ENCODE measurements at places on chromosomes 5 and 9.

DNA sequence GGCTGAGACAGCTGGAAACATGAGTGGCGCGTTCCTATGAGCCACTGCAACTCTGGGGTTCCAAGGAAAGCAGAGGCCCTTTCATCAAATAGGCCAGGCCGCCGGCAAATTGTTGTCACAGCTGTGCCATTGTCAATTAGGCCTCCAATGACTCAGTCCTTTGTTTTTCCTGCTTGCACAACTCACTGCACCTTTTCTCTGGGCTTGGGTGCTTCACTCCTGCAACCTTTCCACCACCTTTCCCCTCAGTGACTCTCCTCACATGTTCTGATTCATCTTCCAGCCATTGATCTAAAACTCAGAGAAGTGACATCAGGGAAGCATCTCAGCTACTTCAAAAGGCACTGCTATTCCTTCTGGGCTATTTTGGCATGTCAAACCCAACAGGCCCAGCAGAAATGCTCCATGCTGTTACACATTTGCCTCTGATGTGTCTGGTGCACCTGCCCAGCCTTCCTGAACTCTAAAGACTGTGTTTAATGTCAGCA, 653.7 kb downstream of the NR2F1-AS1 start:
- DNase-seq: no peak

- no peak for DNase-seq
Observed at GRCh38 chr5:78689540-78690252, 41.1 kb upstream of the LHFPL2 start.

GRCh38 chr9:131423171-131423581, 29.3 kb downstream of the PRRC2B start:
- DNase-seq: peak; percentile 29

- DNase-seq: no peak
Observed at GRCh38 chr9:125635888-125636287, 71.1 kb downstream of the MAPKAP1 start.

DNA sequence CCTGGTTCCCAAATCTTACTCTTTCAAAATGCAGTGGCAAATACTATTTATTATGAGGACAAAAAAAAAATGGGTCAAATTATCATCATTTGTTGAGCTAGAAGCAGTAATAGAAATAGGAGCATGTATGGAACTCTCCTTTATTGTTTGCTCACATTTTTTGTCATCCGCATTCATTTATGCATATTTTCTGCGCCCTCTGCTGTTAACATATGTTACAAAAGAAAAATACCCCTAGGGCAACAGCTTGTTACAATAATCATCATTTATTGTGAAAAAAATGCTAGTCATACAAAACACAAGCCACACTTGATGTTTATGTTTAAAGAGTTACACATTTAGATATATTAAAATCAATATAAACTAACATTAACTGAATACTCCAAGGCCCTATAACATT, 328.2 kb downstream of the TUSC1 start:
- no peak for DNase-seq
